ENCODE measurements at places on chromosomes 2 and 18. TPM values are rescaled to one million over a fixed set of nuclear protein-coding genes. Genes with fewer than 3 reads are reported as not detected.

- DNase-seq, result no peak
Observed at GRCh38 chr2:2887772-2888387, 489.7 kb downstream of the EIPR1 start.

- DNase-seq, result no peak
Observed at GRCh38 chr2:203811491-203812221, 55.9 kb upstream of the CTLA4 start.

DNA sequence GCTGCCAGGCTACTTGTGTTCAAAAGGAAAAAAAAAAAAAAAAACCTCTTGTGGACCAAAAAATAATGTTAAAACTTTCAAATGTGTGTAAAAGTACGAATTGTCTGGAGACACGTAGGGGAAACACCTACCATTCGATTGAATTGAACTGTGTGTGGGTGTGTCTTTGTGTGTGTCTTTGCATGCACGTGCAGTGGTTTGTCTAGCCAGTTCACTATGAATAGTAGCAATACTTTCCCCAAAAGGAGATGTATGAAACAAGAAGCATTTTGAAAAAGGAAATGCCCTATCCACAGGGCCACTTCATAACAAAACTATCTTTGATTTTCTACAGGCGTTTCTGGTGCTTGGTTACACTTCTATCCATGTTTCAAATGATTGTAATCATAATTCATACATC is 186.8 kb downstream of the RPRM start:
- DNase-seq, result no peak

DNA sequence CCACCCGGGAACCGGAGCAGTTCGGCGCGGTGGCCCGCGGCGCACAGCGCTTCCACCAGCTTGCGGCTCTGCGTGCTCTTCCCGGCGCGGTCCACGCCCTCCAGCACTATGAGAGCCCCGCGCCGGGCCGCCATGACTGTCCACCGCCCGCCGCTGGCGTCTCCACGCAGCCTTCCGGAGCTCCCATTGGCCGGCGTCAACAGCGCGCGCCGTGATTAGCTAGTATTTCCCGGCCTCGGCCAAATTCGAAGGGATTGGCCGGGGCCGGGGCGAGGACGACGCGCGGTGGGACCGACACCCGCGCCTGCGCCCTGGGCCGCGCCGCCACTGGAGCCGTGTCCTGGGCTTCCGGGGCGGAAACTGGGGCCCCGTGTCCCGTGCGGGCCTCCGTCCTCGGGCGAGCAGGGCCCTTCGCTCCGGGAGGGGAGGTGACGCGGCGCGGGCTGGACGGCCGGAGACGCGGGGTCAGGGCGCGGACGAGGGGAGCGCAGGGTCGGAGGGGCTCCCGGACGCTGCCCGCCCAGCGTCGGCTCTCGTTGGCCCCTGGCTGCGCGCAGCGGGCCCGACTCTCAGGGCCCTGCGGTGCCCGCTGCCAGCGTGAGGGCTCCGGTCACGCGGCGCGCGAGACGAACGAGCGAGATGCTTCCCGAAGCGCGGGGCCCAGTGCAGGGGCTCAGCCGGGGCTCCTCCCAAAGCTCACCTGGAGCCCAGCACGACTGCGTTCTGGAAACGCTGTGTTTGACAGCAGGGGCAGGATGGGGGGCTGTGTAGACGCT is at the start of gene DTYMK:
TSS of gene DTYMK (minus strand) at position 166 of the 776 bp plus-strand sequence. CDS start at position 134, 32 bp downstream.
- peak; percentile 86 for DNase-seq

DNA sequence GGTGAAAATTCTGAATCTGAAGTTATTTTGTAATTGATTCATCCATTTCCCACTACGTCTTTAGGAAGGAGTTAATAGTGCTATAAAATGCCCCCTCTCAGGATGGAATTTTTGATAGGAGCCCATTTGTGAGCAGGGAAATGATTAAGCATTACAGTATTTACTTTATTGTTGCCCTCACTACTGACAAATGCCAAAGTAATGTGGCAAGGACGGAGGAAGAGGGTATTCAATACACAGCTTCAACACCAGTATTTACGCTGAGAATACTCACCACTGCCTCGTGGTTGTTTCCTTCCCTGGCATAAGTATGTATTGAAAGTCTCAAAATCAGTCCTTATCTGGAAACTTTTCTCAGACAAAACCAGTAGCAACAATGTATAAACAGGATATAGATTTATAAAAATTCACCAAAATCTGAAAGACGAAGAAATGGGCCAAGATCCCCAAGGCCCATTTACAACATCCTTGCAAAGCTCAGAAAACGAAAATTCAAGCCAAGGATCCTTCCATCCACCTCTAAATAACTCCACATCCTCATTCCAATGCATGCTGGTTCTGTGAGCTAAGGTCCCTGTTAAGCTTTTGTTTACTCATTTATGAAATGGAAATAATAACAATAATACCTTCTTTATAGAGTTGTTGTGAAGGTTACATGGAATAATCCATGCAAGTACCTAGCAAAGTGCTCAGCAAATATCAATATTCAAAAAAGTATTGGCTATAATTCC is 29.3 kb downstream of the FEZ2 start:
- DNase-seq, result no peak

DNA sequence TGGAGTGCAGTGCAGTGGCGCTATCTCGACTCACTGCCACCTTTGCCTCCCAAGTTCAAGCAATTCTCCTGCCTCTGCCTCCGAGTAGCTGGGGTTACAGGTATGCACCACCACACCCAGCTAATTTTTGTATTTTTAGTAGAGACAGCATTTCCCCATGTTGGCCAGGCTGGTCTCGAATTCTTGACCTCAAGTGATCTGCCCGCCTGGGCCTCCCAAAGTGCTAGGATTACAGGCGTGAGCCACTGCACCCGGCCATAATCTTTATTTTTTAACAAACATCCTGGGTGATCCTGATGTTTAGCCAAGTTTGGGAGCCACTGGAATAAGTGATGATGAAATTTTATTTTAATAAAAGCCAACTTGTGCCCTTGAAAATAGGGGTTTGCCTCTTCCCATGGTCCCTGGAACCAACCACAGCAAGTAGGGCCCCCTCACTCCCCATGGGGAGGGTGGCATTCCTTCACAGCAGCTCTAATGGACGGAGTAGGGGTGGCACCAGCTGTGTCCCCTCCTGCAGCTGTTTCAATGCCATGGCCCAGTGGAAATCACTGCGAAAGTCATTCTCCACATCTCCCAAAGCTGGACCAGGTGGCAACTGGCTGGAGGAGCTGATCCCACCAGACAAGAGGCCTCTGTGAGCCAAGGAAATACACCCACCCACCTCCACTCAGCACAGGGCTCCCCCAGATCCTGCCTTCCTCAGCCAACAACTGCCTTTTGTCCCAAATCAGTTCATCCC is 194.8 kb downstream of the ZFP36L2 start:
- no peak for DNase-seq

The EML6 gene
- polyA plus RNA-seq, result 26.8 TPM

The SH3BP4 gene
- 17.0 TPM for polyA plus RNA-seq

The RNF152 gene
- polyA plus RNA-seq, result 5.2 TPM
